T-helper 9 cell (primary cell): ENCODE measurements at places on chromosomes 2 and 18.

DNA sequence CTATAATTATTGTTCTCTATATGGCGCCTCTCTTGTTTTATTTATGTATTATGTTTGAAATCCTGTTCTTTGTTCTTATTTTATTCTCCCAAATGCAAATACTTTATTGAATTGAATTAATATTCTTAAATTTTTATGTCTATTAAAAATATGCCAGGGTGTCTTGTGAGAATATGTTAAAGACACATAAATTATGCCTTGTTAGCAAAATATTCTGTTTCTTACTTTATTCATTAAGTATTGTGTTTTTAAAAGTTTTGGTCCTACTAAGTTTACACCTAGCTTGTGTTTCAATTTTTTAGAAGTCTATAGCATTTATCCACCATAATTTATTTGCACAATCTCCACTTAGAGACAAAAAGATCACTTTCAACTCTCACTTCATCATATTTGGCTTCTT, 741.5 kb upstream of the SLC39A10 start:
- DNase-seq, result no peak

GRCh38 chr18:5756823-5757222, 138.5 kb downstream of the TMEM200C start:
- DNase-seq, result no peak

DNA sequence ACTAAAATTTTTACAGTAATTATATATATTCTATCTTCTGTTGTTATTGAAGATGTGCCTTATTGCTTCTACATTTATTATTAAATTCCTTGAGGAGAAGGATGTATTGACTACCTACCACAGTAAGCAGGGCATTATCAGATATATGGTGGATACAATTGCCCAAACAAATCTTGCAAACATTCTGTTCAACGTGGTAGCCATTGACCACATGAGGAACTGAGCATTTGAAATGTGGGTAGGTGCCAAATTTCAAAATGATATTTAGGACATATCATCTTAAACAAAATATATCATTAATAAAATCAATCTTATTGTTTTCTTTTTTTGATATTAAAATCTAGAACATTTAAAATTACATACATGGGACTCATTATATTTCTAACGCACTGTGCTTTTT, 11.1 kb downstream of the SCN3A start:
- no peak for DNase-seq

GRCh38 chr2:16526193-16526592, 139.4 kb downstream of the CYRIA start:
- DNase-seq, result no peak

GRCh38 chr2:121329786-121330185, 44.8 kb upstream of the TFCP2L1 start:
- DNase-seq, result no peak

GRCh38 chr2:228665232-228665631, 483.7 kb upstream of the SPHKAP start:
- no peak for DNase-seq

- no peak for DNase-seq
Observed at GRCh38 chr2:177393203-177393755, 706 bp downstream of the AGPS start.

GRCh38 chr2:240789501-240790369, 30.3 kb downstream of the KIF1A start:
- DNase-seq, result no peak

- no peak for DNase-seq
Observed at GRCh38 chr18:49833814-49834213, 20.5 kb upstream of the ACAA2 start.

GRCh38 chr2:224284134-224284946, 117.6 kb downstream of the FAM124B start:
- peak; percentile 4 for DNase-seq

DNA sequence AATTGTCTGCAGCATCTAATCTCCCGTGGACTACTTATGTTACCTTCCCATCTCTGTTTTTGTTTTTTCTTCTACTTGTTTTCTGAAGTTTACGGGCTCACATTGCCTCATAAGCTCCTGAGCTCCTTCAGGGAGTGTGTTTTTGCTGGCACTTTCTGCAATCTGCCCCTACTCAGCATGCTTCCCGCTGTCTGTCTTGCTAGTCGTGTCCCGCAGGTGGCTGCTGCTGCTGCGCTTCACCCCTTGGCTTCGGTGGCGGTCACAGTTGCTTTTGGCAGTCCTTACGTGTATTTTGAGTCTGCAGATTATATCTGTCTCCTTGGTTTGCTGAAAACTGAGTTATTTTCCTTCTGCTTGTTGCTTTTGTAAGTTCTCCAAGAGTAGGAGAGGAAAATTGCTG, 37.3 kb downstream of the FER1L5 start:
- DNase-seq, result no peak

- DNase-seq, result no peak
Observed at GRCh38 chr2:199940373-199940772, 14.9 kb downstream of the TYW5 start.

GRCh38 chr2:88874063-88874657, 182.7 kb downstream of the RPIA start:
- DNase-seq, result peak; percentile 3

- DNase-seq, result no peak
Observed at GRCh38 chr2:240292619-240293525, 142.6 kb upstream of the GPC1 start.

DNA sequence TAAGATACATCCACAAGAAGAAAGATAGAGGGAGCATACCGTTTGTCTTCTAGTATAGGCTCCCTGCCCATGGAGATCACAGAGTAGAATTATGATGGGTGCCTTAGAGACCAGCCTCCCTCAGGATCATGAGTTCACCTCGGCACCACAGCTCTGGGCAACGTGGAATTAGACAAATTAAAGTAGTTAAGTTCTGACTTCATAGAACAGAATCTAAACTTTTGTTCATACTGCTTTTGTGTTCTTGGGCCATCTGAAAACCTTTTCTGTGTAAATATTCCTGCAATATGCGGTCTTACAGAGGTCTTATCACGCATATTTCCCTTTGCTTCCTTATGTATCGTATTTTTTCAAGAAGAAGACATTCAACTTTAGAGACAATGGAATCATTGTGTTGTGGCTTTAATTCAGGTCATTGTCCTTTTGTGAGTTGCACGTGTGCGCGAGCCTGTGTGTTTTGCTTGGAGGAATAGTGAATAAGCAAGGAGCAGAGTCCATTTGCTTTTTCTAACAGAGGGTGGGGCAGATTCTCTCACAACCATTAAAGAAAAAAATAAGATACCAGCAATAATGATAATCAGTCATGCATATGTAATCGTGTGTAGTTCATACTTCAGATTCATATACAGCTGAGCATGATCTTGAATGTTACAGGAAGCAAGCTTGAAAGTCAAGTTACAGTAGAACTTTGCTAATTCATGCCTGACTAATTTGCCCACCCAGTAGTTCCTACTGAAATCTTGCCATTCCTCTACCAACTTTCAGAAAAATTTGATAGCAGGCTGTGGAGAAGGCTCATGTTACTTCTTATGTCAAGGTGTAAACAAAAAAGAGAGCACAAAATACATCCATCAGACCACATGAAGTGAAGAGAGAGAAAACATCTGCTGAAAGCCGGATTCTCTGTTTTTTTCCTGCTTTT, 243.6 kb downstream of the NEDD4L start:
- no peak for DNase-seq

- DNase-seq, result no peak
Observed at GRCh38 chr2:8574196-8575037, 107.4 kb upstream of the ID2 start.

DNA sequence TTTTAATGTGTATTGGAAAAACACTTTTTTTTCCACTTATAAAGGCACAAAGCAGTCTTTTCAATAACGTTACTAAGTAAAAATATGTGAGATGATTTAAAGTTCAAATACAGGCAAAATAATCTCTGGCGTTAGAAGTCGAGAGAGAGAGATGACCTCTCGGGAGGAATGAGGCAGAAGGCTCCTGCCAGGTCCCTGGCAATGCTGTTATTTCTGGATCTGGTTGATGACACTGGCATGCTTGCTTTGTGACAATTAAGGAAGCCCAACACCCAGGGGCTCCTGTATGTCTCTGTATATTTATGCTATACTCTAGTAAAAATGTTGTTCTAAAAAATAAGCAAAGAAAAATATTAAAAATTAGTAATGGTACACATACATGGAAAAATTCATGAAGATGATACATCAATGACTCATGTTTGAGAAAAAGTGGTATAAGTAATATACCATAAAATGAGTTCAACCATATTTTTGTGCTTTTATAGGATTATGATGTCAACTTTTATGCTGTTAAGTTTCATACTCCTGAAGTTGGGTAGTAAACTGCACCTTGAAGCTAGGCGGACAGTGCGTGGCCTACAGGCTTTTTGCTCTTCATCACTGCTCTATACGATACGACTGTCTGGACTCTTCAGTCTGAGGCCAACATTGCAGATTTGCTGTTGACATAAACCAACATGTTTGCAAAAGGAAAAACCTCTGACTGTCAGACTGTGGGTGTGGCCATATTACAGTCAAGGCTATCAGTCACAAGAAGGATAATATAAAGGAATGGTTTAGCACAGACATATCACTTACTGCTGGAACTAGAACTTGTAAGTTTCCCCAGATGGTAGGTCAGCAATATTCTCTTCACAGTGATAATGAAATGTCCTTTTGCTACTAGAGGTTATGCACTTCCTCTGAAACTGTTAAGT, 19.8 kb downstream of the VPS4B start:
- no peak for DNase-seq

GRCh38 chr18:28123401-28124030, 53.4 kb downstream of the CDH2 start:
- DNase-seq, result no peak

DNA sequence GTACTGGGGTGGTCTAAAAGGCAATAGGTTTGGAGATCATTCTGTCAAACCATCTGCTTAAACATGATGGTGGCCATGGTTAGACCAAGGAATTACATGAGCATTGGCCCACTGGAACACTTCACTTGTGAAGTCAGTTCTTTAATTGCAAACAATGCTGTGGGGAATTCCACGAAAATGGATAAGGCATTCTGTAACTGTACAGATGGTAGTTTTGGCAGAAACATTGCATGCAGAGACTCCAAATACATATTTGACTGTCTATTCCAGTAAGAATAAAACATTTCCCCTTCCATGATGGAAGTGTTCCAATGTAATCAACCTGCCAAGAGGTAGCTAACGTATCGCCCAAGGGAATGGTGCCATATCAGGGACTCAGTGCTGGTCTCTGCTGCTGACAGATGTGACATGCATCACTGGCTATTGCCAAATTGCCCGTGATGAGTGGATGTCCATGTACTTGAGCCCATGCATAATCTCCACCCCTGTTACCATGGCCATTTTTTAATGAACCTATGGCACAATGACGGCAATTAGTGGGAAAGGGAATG, 417.9 kb downstream of the CDH7 start:
- no peak for DNase-seq

DNA sequence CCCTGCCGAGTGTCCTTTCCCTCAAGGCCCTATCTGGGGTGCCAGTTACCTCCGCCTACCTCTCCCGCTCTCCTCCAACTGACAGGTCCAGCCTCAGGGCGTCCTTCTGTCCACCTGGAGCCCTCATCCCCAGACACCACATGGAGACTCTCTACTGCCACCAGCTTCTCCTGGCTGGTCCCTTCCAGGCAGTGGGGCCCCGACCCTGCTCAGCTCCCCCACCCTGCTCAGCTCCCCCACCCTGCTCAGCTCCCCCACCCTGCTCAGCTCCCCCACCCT, 74.0 kb upstream of the ODC1 start:
- no peak for DNase-seq
